Inflammatory macrophage treated with lipopolysaccharide for 1 hour (primary cell): ENCODE measurements at places on chromosomes 4 and X.

GRCh38 chr4:2070421-2071251 is 11.5 kb downstream of the NAT8L start:
- no peak for DNase-seq

- peak; percentile 12 for DNase-seq
These were observed 364.6 kb upstream of the NOCT start for GRCh38 chr4:138650929-138651448.

DNA sequence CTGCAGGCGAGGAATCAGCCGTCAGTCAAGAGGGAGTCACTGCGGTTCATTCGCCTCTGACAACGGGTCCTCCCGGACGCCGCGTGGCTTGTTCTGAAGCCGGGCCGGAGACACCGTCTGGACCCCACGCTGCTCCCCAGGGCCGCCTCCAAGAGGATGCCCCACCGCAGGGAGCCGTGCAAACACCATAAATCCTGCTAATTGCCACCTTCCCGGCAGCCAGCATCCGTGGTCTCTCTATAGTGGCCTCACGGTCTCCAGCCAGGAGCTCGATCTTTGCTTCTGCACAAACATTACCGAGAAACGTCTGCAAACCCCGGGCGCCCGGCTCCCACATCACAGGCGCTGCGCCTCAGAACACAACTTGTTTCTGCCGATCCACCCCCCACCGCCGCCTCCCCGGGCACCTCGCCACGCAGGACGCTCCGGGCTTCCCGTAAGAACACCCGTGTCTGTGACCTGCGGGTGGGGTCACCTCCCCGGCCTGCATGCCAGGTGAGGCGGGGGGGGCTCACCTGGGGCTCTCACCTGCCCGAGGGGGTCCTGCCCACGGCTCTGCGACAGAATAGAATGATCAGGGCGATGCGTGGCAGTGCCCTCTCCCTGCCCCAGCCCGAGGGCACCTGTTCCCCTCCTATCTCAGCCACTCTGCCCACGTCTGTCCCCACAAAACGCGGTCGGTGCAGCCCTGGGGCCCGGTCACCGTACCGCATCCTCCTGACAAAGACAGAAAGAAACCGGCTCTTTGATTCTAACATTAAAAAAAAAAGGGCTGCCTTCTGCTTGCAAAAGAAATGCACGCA is 32.4 kb upstream of the PPP2R3B start:
- no peak for DNase-seq

GRCh38 chrX:150683536-150684146 is 9.6 kb upstream of the MTMR1 start:
- peak; percentile 73 for DNase-seq

- no peak for DNase-seq
These were observed 227.1 kb upstream of the JADE1 start for GRCh38 chr4:128582427-128582870.

GRCh38 chr4:153948041-153948440 is 159.2 kb upstream of the SFRP2 start:
- DNase-seq: no peak

DNA sequence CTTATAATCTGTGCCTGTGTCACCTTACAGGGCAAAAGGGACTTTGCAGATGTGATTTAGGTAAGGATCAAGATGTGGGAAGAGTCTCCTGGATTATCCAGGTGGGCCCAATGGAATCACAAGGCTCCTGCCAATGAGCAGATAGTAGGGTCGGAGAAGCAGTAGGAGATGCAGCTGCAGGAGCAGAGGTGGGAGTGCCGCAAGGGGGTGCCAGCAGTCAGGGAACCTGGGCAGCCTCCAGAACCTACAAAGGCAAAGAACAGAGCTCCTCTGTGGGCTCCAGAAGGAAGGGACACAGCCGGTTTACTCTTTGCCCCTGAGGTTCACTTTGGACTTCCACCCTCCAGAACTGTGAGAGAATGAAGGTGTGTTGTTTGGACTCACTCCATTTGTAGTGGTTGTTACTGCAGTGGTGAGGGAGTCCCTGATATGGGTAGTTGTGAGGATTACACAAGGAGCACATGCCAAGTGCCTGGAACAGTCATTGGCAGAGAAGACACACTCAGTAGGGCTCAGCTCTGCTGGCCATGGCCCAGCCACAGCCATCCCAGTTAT is 318.5 kb downstream of the EVC2 start:
- DNase-seq: no peak

GRCh38 chr4:29805916-29806480 is 914.2 kb upstream of the PCDH7 start:
- DNase-seq: no peak

DNA sequence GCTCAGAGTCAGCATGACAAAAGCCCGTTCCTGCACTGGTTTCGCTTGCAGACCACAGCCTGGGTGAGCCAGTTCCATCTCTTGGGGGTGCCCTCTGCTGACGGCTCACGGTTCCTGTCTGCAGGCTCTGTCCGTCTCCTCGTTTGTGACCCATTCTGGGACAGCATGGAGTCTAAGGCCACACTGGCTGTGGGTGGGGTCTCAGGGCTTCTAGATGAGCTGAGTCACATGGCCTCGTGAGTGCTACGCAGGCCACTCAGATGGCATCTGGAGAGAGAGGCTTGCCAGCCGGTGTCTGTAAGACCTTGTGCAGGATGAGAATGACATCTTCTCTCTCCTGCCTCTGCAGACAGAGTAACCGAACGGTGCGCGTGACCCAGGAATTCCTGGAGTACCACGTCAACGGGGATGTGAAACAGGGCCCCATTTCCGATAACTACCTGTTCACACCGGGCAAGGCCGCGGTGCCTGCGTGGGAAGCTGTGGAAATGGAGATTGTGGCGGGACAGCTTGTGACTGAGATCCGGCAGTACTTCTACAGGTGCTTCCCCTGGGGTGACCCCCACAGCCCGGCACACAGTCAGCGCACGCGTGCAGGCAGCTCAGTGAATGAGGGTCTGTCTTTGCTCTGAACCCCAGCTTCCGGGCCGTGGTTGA is 31.6 kb upstream of the MRFAP1 start:
- no peak for DNase-seq

- no peak for DNase-seq
These were observed 12.7 kb upstream of the SHOX start for GRCh38 chrX:617891-618290.

DNA sequence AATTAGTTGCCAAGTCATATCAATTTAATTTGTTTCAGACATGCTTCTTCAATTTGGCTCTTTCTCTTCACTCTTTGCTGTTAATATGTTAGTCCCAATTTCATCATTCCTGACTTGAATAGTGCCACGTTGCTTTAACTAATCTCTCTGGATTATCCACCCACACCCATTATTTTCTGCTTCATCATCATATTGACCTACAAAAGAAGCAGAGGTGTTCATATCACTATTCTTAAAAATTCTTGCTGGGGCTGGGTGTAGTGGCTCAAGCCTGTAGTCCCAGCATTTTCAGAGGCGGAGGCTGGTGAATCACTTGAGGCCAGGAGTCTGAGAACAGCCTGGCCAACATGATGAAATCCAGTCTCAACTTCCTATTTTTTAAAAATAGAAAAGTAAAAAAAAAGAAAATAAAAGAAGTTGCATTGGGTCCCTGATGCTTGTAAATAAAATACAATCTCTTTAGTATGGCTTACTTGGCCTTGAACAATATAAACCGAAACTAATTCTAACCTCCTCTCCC is 65.7 kb upstream of the KCNIP4 start:
- DNase-seq: peak; percentile 9

- no peak for DNase-seq
These were observed 8.8 kb downstream of the STK26 start for GRCh38 chrX:132031867-132032266.

DNA sequence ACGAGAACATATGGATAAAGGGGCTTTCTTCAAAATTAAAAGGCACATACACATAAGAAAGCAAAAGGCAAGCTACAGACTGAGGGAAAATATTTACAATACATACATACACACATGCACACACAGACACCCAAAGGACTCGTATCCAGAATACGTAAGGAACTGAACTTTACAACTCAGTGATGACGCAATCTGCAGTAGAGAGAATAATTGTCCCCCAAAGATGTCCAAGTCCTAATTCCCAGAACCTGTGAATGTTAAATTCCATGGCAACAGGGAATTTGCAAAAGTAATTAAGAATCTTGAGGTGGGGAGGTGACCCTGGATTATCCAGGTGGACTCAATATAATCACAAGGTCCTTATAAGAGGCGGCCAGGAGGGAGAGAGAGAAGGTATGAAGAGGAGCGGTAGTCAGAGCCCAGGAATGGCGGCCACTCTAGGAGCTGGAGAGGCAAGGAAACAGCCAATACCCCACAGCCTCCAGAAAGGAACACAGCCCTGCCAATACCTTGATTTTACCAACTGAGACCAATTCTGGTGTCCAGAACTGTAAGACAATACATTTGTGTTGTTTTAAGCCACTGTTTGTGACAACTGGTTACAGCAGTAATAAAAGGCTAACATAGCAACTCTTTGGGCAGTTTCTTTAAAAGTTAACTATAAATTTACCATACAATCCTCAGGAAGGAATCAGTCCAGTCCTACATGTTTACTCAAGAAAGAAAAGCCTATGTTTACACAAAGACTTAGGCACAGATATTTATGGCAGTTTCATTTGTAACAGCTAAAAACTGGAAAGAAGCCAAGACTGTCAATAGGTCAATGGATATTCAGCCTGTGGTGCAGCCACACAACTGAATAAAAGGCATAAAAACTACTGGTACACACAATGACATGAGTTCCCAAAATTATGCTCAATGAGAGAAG is 27.3 kb upstream of the STS start:
- DNase-seq: no peak

DNA sequence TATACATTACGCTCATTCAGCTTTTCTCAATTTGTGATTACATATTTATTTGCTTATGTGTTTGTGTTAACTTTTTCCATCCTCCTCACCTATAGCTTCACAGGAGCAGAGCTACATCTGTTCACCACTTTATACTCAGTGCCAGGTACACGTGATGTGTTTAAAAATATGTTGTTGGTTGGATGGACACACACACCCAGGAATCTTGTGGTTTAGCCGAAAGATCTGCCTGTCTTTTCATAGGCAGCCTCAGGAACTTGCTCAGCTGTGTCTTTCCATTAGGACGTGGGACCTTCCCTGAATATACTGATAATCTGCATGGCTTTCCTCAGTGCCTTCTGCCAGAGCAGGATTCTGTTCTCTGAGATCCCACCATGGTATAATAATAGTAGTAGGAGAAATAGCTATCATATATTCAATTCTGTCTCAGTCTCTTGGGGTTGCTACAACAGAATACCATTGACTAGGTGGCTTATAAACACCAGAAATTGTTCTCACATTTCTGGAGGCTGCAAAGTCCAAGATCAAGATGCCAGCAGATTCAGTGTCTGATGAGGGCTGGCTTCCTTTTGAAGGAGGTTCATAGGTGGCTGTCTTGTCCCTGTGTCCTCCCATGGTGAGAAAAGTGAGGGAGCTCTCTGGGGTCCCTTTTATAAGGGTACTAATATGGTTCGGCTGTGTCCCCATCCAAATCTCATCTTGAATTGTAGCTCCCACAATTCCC is 50.0 kb upstream of the SOD3 start:
- no peak for DNase-seq

- no peak for DNase-seq
These were observed 5.0 kb downstream of the FAM114A1 start for GRCh38 chr4:38872620-38873019.

- DNase-seq: no peak
These were observed 383.0 kb upstream of the GALNT7 start for GRCh38 chr4:172785613-172786012.

GRCh38 chr4:115923152-115923551 is 809.7 kb upstream of the NDST4 start:
- no peak for DNase-seq

DNA sequence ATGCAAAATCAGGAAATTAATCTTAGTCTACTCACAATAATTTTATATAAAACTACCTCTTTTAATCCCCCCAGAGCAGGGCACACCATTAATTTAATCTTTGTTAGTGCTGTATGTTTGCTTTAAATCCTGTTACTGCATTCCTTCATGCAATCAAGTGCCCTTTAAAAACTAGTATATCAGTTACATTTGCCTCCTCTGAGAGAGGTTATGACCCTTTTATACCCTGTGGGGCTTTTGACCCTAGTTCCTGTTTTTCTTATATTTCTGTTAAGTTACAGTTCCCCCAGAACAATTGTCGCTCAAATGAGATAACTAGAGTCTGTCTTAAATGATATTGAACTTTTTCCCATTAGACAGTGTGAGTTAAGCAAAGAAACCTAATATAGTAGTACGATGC is 46.2 kb downstream of the GPC4 start:
- DNase-seq: no peak

DNA sequence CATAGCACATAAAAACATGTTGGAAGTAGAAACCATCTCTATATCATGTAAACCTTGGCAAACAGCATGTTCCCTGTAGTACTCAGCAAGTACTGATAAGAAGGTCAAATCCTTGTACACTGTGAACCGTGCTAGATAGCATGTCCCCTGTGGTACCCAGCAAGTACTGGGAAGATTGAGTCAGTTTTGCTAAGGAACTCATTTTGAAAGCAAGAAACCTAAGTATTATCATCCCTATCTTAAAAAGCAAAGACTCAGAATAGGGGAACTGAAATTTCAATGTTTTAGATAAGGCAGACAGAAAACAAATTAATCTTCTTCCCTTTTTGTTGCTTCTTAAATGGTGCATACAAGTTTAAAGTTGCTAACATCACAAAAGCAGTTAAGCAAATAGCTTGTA is 180.2 kb downstream of the RBM46 start:
- DNase-seq: no peak

DNA sequence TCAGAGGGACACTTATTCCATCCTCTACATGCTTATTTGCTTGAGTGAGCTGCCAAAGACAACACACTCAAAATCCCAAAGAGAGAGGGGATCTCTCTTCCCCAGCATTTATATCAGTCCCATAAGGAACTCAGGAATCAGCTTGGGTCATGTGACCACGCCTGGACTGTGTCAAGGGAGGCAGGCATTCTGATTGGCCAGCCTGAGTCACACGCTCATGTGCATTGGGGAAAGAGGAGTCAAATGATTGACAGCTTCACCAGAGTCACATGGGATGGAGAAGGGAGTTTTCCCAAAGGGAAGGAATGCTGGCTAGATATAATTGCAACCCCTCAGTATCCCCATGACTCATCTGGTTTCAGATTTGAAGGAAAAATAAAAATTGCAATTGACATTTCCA is 49.0 kb downstream of the RWDD4 start:
- peak; percentile 7 for DNase-seq

DNA sequence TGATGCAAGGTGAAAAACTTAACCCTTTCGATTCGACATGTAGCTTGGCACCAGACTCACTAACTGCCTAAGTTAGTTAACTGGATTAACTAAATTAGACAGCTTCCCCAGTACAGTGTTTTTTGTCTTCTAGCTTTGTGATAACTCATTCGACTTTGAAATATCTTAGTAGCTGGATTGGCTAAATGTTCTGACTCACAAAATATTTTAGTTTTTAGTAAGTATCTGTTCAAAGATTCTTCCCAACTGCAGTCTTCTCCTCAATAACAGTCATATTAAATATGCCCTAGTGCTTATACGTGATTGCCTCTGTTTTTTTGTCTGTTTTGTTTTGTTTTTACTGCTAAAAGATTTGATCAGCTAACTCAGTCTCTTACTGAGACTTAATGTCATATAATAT is 102.9 kb downstream of the KCNIP4 start:
- DNase-seq: no peak

DNA sequence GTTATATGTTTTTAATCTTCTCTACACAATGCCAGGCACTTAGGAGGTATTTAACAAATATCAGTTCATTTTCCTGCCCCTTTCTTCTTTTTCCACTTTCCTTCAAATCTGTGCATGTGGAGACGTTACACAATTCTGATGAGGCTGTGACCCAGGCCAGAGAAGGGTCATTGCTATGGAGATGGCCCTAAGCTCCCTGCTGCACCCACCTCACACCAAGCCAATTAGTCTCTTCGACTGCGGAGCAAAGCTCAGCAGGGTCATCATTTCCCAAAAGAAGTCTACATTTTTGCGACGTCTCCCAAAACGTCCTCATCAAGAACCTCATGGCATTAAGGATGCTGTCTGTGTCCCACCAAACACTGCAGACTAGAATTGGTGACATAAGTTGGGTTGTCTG is 28.9 kb upstream of the VEGFD start:
- no peak for DNase-seq
